ENCODE measurements at places on chromosomes 1 and 21.

GRCh38 chr1:92443893-92444292 lies 42.8 kb downstream of the GFI1 start:
- DNase-seq = no peak

GRCh38 chr21:24197132-24197643 lies 1410.1 kb downstream of the MRPL39 start:
- no peak for DNase-seq

DNA sequence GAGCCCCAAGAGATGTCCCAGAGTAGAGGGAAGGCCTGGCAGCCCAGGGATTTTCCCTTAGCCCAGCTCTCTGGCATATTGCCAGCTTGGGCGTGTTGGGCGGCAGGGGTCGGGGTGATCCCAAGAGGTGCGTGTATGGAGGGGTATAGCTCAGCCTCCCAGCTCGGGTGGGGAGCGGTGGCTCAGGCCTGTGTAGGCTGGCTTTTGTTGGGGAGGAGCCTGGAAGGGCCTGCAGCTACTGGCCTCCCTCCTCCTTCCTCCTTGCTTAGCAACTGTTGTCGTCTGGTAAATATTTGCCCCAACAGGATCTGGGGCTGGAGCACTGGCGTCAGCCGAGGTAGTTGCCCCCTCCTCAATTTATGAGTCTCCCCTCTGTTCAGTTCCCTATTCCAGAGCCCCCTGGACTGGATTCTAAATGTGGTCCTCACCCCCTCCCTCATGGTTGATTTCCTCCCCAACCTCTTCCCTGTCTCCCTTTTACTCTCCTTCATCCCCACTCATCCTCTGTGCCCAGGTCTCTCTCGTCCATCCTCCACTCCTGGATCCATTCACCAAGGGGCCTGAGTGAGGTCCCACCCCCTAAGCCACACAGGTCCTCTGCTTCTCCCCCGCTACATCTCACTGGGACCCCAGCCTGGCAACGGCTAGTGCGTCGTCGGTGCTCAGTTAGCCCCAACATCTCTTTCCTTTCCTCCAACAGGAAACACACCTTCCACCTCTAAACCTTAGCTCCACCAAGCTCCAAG lies 10.3 kb upstream of the LMNA start:
- DNase-seq = no peak

DNA sequence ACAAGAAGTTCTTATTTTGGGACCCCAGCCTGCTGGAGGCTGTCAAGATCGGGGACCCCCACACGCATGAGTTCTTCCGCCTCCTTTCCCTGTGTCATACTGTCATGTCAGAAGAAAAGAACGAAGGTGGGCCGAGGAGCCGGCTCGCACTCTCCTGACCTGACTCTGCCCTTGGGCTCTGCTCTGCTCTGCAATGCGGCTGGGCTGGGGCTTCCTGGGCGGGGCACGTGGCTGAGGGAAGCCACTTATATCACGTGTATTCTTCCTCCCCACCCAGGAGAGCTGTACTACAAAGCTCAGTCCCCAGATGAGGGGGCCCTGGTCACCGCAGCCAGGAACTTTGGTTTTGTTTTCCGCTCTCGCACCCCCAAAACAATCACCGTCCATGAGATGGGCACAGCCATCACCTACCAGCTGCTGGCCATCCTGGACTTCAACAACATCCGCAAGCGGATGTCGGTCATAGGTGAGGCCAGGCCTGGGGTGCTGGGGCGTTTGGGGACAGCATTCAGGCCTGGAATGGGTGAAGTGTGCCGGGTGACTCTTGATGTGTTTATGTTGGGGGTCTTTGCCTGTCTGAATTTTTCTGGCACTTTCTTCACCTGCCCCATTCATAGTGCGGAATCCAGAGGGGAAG lies 17.6 kb downstream of the ATP8B2 start:
- DNase-seq = no peak

DNA sequence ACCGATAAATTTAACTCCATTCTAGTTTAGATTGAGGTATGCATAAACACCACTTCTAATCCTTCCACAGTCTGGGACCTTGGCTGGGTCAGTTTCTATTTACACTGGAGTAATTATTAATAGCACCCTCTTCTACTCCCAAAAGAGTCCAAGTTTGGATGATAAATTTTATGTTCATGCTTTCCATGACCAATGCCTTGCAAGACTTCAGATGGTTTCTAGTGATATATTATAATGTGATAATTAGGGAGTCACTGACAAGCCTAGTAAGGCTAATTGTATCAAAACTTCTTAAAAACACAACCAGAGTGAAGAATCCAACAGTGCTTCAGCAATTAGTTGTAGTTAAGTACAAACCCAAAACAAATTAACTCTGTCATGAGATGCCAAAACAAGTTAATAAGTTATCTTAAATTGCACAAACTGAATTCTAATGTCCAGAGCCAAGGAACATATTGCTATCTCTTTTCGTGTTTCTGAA lies 489.6 kb downstream of the TTLL7 start:
- no peak for DNase-seq

- no peak for DNase-seq
Measured at GRCh38 chr1:87733386-87733785, 404.7 kb downstream of the LMO4 start.

DNA sequence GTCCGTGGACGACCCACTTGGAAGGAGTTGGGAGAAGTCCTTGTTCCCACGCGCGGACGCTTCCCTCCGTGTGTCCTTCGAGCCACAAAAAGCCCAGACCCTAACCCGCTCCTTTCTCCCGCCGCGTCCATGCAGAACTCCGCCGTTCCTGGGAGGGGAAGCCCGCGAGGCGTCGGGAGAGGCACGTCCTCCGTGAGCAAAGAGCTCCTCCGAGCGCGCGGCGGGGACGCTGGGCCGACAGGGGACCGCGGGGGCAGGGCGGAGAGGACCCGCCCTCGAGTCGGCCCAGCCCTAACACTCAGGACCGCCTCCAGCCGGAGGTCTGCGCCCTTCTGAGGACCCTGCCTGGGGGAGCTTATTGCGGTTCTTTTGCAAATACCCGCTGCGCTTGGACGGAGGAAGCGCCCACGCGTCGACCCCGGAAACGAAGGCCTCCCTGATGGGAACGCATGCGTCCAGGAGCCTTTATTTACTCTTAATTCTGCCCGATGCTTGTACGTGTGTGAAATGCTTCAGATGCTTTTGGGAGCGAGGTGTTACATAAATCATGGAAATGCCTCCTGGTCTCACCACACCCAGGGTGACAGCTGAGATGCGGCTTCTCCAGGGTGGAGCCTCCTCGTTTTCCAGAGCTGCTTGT lies 32.4 kb downstream of the PRMT2 start:
- peak; percentile 30 for DNase-seq

GRCh38 chr1:181647314-181648035 lies 164.2 kb downstream of the CACNA1E start:
- DNase-seq = no peak

- DNase-seq = no peak
Measured at GRCh38 chr21:43684424-43684823, 25.1 kb downstream of the RRP1B start.

GRCh38 chr1:12452262-12452661 lies 165.7 kb downstream of the DHRS3 start:
- no peak for DNase-seq

GRCh38 chr1:187894349-187894748 lies 1065.6 kb downstream of the PLA2G4A start:
- DNase-seq = no peak

- DNase-seq = no peak
Measured at GRCh38 chr1:28437924-28438699, 67.7 kb upstream of the RCC1 start.

DNA sequence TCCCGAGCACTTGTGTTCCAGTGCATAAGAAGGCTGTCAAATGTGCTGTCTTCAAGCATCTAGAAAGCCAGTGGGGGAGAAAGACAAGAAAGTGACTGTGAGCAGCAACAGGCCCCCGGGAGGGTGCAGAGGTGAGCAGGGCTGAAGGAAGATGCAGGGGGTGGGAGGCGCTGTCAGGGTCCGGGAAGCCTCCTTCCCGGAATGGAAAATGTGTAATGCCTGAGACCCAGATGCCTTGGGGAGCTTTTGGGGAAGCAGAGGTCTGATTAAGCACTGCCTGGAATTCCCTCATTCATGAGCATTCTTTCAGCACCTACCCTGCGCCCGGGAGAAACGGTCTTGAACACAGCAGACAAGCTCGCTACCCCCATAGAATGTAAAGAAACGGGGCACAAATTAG lies 1.3 kb downstream of the NPHP4 start:
- DNase-seq = no peak

DNA sequence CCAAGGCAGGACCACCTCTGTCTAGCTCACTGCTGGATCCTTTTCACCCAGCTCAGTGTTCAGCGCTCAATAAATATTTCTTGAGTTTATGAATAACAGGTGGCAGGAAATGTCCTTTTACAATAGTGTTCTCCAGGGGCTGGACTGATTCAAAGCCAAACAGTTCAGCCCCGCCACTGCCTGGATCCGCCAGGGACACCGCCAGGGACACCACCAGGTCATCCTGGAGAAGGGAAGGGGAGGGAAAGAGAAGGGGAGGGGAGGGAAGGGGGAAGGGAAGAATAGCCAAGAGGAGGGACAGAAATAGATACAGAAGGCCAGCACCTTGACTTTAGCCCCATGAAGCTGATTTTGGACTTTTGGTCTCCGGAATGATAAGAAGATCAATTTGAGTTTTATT lies 255.6 kb downstream of the GRIK3 start:
- DNase-seq = no peak

DNA sequence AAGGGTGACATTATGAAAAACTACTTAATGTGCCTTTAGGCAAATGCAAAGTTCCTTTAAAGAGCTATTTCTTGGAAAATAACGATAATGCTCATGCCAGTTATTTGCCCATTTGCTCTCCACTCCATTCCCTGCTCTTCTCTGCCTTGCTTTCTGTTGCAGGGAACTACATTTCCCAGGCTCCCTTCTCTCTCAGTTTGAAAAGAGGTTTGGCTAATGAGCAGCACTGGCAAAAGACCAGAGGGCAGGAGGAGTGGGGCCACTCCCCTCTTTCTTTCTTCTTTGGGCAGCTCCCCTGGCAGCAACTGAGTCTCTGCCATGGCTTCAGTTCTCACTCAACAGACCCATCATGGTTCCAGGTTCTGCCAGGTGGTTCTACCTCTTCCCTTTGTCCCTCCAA lies 130.5 kb downstream of the RWDD3 start:
- no peak for DNase-seq

GRCh38 chr1:165119086-165119485 lies 237.4 kb downstream of the LMX1A start:
- no peak for DNase-seq

DNA sequence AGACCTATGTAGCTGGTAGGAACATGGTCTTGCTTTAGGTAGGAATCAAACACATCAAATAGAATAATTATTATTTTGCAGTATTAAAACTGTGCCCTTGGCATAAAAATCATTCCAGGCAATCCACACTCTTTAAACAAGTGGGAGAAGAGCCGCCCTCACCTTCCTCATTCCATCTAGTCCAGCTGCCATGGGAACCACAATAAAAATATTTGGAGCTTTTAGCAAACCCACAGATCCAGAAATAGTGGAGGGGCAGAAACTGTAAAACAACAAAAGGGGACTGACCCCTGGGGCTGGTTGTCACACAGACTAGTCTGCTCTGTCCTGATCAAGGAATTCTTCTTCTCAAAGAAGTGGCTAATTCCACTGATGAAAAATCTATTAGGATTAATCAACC lies 61.6 kb downstream of the PTPRC start:
- DNase-seq = no peak

GRCh38 chr1:219813294-219813693 lies 115.1 kb downstream of the SLC30A10 start:
- DNase-seq = no peak

GRCh38 chr1:246784621-246785493 lies 60.6 kb downstream of the SCCPDH start:
- DNase-seq = no peak

DNA sequence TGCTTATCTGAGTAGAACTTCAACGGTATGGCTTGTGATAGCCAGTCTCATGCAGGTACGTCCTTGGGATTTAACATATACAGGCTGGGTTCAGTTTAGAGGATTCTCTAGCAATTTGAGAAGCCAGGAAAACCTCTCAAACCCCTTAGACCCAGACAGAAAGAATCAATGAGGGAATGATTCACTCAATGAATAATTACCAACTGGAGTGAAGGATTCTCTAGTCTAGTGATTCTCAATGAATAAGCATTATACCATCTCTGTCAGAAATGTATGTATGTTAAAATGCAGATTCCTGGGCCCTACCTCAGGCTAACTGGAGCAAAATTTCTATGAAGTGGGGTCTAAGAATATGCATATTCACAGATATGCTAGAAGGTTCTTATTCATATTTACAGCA lies 54.5 kb upstream of the APP start:
- DNase-seq = no peak

DNA sequence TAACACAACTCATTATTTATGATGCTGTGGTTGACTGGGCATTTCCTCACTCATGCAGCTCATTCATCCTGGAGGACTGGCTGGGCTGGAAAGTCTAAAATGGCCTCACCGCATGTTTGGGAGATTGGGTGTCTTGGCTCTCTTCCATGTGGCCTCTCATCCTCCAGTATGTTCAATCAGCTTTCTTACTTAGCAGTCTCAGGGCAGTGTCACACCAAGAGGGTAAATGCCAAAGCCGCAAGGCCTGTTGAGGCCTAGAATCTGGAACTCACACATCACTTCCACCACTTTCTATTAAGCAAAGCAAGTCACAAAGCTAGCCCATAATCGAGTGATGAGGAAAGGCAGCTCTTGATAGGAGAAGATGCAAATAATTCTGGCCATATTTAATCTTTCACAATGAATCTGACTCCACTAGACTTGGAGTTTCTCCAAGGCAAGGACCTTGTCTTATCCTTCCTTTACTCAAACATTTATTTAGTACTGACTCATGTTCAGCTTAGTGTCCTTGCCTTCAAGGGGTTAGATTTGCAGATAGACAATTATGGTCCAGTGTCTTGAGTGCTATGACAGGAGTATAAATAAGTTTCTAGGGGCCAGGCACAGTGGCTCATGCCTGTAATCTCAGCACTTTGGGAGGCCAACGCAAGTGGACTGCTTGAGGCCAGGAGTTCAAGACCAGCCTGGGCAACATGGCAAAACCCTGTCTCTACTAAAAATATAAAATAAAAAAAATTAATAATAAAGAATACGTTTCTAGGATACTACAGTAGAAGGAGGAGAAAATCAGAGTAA lies 45.1 kb downstream of the TMEM53 start:
- DNase-seq = no peak

All from activated naive CD4-positive, alpha-beta T cell treated with anti-CD3 and anti-CD28 coated beads, Interleukin-2, amount 50 U/mL, for 72 hours (primary cell).